ENCODE measurements at places on chromosomes 7 and 10.

- DNase-seq = no peak
Observed at GRCh38 chr10:93667795-93668194, 34.6 kb downstream of the FRA10AC1 start.

DNA sequence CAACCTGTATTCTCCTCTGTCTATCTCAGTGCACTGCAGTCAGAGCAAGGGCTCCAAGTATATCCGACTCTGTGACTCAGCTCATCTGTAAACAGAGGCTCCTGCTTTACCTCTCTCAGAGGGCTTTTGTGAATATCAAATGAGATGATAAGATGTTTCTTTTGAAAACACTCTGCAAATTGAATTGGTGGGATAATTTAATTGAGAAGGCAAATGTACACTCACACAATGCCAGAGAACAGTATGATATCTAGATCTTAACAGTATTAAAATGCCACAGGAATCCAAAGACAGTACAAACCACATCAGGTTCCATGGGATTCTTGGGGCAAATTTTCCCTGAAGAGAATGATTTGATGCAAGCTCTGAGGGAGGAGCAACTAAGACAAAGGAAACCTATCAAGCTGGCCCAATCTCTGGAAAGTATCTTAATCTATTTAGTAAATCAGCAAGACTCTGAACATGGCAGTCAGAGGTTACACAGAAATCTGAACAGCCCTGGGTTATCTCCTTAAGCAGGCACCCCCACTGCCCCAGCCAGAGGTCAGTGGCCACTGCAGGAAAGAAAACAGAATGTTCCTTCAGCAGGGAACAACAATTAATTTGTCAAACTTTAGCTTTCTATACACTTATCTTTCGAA, 45.9 kb downstream of the DOCK4 start:
- no peak for DNase-seq

GRCh38 chr7:28999895-29000716, 42.0 kb upstream of the TRIL start:
- DNase-seq = no peak

- no peak for DNase-seq
Observed at GRCh38 chr10:113708640-113709039, 28.9 kb downstream of the CASP7 start.

- no peak for DNase-seq
Observed at GRCh38 chr10:22583683-22584082, 130.7 kb downstream of the PIP4K2A start.

DNA sequence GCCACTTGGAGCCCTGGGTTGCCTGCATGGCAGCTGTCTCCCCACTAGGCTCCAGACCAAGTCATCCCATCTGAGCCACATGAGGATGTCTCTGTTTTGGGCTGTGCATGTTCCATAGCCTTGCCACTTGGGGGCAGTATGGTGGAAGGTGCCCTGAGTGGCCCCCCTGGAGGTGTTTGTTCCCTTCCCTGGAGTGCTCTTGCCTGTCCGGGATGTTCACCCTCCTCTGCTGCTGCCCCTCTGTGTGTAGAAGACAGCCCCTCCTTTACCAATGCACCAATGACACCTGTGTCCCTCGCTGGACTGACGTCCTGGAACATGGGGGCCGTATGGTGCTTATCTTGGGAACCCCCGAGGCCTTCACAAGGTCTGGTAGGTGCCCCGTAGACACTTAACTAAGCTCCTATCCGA, 100.2 kb downstream of the ACTR3B start:
- DNase-seq = no peak

DNA sequence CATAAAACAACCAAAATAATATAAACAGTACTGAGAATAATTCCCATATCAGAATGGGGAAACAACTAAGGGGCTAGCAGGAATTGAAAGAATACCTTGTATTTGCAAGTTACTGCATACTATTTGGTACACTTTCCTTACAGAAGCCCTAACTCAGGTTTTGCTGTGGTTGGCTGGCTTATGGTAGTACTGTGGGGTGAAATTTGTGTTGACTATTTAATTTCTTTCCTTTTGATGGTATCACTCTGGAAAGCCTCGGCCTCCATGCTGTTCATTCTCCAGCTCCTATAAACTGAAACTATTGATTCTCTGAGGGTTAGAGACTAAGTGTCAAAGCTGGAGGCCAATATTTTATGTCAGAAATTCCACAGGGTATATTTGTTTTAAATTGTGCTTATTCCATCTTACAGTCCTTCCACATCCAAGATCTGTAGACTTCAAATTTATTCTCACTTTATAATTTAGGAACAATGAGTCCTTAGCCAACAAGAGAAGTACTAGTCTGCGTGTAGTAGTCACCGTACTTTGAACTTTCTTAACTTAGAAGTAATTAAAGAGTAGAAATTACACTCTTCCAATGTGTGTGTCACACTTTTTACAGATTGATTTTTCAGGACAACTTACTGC, 13.4 kb downstream of the SKIDA1 start:
- DNase-seq = no peak

- no peak for DNase-seq
Observed at GRCh38 chr10:94042001-94042833, 48.5 kb downstream of the PLCE1 start.

GRCh38 chr10:90314718-90315117, 543.1 kb downstream of the HTR7 start:
- DNase-seq = no peak

GRCh38 chr10:128070161-128070560, 56.1 kb downstream of the MKI67 start:
- DNase-seq = no peak

DNA sequence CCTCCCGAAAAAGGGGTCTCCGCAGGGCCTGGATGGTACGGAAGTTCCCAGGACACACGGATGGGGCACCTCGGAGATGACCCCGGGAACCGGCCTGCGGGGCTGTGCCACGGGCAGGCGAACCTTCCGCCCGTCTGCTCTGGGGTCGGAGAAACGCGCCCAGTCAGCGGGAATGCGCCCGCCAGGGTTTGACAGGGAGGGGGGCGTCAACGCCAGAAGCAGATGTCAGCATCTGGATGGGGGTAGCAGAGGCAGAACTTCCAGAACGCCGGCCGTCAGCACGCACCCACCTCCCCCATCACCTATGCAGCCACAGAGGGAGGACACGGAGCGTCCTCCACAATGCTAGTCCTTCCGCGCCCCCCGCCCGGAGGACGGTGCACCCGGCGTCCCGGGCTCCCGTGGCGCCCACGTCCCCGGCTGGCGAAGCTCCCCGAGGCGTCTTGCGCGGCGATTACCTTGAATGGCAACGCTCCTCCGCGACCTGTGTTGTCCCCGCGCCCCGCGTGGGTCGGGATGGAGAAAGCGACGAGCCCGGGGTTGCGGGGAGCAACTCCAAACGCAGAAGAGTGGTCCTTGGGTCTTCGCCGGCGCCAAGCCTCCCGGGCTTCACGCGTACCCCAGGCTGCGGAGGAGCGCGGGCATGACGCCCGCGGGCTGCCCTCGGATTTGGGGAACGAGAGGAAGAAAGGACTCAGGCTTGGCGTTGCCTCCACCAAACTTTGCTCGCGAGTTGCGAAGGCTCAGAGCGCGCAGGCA, 561 bp downstream of the FGFR2 start:
- DNase-seq = no peak

GRCh38 chr7:88165697-88166096, 54.1 kb downstream of the SRI start:
- no peak for DNase-seq

DNA sequence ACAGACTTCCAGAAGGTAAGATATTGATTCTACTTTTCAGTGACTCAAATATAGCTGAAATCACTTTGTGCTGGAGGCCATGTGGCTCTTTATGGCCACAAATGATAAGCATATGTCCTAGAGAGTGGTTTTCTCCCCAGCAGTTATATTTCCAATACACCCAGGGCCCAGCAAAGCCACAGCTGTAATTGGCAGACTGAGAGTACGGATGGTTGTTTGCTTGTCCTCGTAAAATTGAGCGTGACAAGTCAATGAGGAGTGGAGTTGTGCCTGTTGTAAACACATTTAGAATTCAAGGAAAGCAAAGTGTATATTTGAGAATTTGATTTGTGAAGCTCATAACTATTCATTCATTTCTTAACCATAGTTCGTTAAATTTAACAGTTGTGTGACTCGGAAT, 201.8 kb downstream of the LHFPL3 start:
- DNase-seq = no peak

DNA sequence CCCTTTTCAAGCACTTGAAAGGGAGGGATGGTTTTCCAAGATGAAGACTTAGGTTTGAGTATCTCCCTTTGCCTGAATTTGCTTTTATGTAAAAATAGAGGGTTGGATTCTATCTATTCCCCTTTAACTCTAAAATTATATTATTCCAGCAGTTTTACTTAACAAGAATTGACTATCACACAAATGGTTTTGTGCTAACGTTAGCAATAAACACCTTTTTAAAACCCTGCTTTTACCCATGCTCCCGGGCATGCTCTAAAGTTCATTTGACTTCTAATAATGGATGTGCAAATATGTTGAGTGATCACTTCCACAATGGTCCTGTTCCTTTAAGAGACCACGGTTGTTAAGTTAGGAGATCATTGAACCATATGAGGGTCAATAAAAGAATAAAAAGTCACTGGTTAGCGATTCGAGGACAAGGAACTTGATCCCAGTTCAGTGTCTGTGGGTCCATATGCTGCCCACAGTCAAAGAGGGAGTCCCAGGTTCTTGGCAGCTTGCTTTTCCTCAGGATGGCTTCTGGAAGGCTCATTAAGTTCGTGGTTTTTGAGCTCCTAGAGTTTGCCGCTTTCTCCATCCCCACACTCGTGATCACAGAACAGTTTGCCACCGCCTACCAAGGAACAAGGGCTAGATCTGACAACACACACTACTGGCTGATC, at the start of gene TMEM236:
TMEM236 (plus strand) TSS at position 421 of the 665 bp plus-strand sequence; CDS start at position 516, 95 bp downstream.
- no peak for DNase-seq

DNA sequence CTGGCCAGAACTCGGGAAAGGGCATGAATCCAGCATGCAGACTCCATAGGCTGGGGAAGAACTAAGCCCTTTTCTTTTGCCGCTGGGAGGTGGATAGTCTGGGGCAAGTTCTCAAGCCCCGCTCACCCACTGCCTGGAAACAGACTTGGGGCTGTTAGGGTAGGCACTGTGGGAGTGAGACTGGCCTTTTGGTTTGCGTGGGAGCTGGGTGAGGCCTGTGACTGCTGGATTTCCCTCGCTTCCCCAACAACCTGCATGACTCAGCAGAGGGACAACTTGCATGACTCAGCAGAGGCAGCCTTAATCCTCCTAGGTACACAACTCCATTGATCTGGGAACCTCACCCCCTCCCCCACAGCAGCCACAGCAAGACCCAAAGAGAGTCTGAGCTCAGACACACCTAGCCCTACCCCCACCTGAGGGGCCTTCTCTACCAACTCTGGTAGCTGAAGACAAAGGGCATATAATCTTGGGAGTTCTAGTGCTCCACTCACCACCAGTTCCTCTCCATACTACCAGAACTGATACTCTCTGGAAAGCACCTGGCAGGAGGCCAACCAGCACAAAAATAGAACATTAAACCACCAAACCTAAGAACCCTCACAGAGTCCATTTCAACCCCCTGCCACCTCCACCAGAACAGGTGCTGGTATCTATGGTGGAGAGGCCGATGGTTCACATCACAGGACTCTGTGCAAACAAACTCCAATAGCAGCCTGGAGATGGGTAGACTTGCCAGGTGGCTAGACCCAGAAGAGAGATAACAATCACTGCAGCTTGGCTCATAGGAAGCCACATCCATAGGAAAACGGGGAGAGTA, 81.4 kb upstream of the LAMB4 start:
- DNase-seq = peak; percentile 15

- peak; percentile 58 for DNase-seq
Observed at GRCh38 chr7:142391191-142391992, 133.5 kb upstream of the PRSS58 start.

- DNase-seq = no peak
Observed at GRCh38 chr7:155258226-155258560, 39.5 kb upstream of the INSIG1 start.

GRCh38 chr7:129804111-129804889, 148.5 kb downstream of the UBE2H start:
- DNase-seq = no peak

- no peak for DNase-seq
Observed at GRCh38 chr10:76274933-76275332, 843.5 kb downstream of the LRMDA start.

DNA sequence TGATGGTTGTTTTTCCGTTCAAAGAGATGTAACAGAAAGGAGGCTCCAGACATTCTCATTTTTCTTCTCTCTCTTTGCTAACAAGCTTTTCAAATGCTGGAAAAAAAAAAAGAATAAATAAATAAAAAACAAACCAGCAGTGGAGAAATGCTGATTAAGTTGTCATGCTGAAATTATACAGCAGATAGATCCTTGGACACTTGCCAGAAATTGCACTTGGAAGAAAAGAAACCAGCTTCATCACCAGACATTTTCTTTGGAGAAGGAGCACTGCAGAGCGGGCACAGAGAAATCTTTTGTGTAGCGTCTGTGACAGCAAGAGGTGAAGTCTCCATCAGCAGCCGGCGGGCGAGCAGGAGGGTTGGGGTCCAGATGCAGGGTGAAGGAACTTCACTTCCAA, 55.8 kb downstream of the CLRN3 start:
- DNase-seq = no peak

DNA sequence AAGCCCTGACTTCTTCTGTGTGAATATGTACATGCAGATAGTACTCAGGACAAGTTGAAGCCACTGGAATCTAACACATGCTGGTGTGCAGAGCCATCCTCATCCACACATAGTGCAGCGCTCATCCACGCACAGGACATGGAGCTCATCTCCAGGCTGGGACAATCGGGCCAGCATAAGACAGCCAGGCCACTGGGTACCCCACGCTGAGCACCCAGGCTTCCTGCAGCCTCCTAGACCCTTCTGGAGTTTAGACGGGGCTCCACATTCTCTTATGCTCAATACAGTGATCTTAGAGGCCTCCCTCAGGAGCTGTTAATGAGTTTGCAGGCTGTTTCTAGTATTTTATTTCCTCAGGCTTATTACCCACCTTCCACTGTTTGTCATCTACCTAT, 238.9 kb downstream of the TNS3 start:
- DNase-seq = no peak

GRCh38 chr10:61390851-61391250, 62.3 kb downstream of the TMEM26 start:
- DNase-seq = no peak

DNA sequence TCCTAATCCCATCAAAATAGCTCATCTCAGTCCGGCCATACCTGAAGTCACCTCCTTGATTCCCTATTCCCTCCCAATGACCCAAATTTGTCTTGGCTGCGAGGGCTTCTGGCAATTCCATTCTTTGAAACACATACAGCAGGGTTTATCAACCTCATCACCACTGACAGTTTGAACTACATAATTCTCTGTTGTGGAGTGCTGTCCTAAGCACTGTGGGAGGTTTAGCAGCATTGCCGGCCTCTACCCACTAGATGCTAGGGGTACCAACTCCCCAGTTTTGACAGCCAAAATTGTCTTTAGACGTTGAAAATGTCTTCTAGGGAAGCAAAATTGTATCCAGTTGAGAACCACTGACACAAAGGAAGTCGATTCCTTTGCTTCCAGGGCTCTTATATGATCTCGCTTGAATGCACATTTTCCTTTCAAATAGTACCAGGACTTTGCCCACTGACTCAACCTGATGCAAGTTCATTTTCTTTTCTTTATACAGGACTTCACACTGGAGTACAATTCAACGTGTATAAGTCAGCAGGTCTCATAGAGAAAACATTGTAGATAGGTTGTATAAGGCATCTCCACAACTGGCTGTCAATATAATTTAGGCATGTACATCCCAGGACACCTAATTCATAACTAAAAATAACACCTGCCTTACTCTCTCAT, 133.3 kb downstream of the STRA8 start:
- DNase-seq = no peak

- DNase-seq = no peak
Observed at GRCh38 chr7:157763279-157764000, 426.6 kb downstream of the DNAJB6 start.
